ENCODE measurements at places on chromosomes 3 and 15. TPM values are rescaled to one million over a fixed set of nuclear protein-coding genes. Genes with fewer than 3 reads are reported as not detected.

GOLGA8K gene
- total RNA-seq: 1.9 TPM

NOX5 gene
- total RNA-seq: under 0.01 TPM

SNX22 gene
- 1.1 TPM for total RNA-seq

WWTR1 gene
- 0.54 TPM for total RNA-seq

Data from hematopoietic multipotent progenitor cell (in vitro differentiated cells).